Motor neuron (in vitro differentiated cells): ENCODE measurements at places on chromosomes 1 and 21.

- no peak for ATAC-seq
Measured at GRCh38 chr1:59879574-59879973, 47.0 kb downstream of the CYP2J2 start.

DNA sequence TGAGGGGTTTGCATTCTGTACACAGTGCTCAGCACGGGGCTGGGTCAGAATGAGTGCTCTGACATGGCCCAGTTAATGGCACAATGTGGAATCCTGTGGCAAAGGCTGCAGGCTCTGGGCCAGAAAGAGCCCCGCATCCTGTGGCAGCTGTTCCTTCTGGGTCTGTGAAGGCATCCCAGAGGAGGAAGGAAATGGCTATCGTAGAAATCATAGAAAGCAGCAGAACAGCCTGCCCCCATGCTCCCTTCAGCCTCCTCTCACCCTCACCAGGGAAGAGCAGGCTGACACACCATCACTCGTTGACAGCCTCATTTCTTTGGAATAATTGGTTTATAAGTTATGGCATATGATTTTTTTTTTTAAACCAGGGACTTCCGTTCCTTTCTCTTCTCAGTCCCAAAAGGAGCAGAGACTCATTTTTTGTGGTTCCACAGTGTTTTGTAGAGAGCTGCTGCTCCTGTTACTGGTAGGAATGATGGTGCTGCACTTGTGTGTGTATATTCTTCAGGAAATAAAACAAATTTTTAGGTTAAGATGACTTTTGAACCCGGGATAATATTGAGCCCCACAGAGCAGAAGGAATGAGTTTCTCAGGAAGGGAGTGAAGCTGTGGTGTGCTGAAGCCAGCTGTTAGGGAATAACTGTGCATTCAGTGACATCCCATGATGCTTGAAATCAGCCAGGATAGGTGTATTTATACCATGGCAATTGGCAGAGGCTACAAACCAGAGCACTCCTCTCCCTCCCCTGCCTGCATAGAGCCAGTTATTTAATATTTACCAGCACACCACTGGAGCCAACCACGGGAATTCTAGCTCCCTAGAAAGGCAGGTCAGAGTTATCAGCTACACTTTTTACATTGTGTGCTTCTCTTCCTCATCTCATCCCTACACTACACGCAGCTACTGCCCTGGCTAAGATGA, 32.0 kb downstream of the PLXNA2 start:
- no peak for ATAC-seq

- ATAC-seq = no peak
Measured at GRCh38 chr1:91797164-91797563, 88.8 kb downstream of the TGFBR3 start.

DNA sequence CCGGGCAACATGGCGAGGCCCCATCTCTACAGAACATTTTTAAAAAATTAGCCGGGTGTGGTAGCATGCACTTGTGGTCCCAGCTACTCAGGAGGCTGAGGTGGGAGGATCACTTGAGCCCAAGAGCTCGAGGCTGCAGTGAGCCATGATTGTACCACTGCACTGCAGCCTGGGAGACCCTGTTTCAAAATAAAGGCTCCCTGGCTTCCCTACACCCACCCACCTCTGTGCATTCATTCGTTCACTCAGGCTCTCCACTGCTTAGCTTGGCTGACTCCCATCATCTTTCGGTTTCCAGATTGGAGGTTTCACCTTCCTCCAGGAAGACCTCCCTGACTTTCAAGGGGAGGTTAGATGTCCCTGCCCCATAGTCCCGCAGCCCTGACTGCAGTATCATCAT, 14.2 kb downstream of the KIAA2013 start:
- no peak for ATAC-seq

GRCh38 chr1:224707843-224708725, 92.0 kb downstream of the CNIH3 start:
- peak; percentile 89 for ATAC-seq

DNA sequence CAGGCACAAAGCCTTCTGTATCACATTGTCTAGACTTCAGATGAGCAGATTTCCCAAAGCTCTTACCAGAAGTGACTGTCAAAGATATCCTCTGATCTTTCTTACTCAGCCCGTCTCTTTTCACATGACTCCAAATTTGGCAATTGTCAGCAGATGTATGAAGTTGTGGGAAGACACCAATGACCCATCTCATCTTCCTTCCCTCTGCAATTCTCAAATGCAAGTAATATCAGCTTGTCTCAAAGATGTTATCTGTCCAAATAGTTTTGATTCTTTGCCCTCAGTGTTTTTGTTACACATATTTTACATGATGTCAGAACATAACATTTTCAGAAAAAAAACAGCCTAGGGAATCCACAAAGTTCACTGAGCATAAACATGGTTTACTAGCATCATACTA, 45.1 kb upstream of the RGS2 start:
- no peak for ATAC-seq

DNA sequence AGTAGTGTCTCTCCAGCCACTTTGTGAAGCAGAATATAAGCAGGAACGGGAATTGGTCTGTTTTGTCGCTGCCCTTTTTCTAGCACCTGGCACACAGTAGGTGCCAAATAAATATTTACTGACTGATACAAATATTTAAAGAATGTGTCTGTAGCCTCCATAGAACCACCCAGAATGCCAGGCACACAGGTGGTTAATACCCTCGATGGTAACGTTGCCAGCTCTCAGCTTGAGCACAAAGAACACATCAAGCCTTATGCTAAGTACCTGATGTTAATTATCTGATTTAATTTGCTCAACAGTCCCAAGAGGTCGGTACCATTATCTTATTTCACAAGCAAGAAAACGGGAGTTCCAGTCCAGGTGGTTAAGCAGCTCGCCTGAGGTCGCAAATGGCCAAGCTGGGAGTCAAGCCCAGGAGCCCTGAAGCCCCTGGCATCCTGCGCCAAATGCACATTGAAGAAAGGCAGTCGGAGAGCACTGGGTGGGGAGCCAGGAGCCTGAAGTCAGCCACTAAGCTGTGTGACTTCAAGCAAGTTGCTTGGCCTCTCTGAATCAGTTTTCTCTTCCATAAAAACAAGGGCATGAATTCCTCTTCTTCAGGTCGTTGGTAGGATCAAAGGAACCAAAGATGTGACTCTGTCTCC, 26.4 kb downstream of the HSPG2 start:
- no peak for ATAC-seq

GRCh38 chr1:238340989-238341388, 450.3 kb upstream of the ZP4 start:
- peak; percentile 70 for ATAC-seq

DNA sequence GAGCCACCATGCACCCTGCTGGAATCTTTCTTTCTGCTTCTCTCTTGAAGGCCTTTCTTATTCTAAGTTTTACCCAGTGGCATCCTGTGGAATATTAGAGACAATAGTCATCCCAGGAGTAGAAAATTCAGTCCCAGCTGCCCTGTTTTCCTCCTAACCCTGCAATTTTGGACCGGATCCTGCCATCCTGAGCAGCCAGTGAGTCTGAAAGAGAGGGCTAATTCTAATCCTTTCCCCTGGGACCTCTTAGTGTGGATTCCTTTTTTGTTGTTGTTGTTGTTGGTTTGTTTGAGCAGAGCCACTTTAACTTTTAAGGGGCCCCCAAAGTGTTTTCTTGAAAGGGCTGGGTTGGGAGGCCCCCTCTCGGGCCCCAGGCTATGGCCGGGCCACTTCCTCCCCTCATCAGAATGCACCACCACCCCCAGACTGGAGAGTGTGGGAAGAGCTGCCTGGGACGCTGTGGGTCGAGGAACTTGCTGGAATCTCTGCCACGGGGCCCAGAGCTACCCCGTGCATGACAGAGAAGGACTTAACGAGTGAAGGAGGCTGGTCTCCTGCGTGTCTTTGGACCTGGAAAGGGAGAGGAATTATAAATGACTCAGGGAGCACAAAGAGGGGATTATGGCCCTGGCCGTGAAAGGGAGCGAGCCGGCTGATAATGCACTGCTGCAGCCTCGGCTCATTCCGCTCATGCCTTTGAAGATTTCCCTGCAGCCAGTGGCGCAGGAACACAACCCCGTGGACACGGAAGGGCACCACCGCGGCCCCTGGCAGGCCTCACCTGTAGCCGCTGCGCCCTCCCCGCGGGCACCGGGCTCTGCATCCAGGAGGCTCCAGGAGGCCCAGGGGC, 81.0 kb upstream of the AKT3 start:
- no peak for ATAC-seq

GRCh38 chr1:205449254-205449749, 6.5 kb downstream of the BLACAT1 start:
- ATAC-seq = peak; percentile 4

- peak; percentile 76 for ATAC-seq
Measured at GRCh38 chr21:46183910-46184624, at the start of gene SPATC1L. Gene SPATC1L (minus strand): TSS chr21:46184459. CDS start chr21:46182816, 1,643 bp downstream.

DNA sequence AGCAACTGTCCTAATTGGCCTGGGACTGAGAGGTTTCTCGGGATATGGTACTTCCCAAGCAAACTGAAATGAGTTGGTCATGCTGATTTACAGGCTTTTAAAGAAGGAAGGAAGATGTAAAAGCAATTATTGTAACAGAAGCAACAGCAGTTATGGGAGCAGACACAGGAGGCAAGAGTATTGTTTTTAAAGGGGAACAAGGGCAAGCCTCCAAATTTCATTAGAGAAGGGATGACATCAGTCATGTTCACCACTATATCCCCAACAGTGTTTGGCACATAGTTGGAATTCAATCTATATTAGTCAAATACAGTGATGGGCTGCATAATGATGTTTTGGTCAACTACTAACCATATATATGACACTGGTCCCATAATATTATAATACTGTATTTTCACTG, 46.0 kb upstream of the JUN start:
- no peak for ATAC-seq

- peak; percentile 78 for ATAC-seq
Measured at GRCh38 chr1:39657402-39657801, 14.5 kb downstream of the NT5C1A start.

GRCh38 chr1:199759268-199759730, 268.2 kb upstream of the NR5A2 start:
- no peak for ATAC-seq
